Activated T-cell treated with anti-CD3 and anti-CD28 coated beads for 24 hours (primary cell): ENCODE measurements at places on chromosomes 5 and 9.

GRCh38 chr5:151182524-151182900 is 24.9 kb upstream of the ANXA6 start:
- no peak for DNase-seq

GRCh38 chr5:91194824-91195381 is 188.2 kb downstream of the ARRDC3 start:
- no peak for DNase-seq

DNA sequence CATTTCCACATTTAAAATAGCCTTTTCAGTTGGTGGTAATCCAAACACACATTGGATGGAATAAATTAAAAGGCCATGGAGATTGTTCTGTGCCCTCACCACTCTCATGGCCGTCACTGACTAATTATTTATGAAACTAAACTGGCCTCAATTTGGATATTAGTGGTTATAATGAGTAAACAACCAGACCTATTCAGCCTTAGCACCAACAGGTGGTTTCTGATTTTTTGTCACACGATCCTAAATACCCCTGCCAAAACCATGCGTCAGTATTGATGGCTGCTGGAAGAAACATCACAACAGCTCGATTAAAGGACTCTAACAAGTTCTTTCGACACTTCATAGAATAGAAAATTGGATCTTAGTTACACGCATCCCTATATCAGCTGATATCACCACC is 276.0 kb upstream of the DAP start:
- no peak for DNase-seq

DNA sequence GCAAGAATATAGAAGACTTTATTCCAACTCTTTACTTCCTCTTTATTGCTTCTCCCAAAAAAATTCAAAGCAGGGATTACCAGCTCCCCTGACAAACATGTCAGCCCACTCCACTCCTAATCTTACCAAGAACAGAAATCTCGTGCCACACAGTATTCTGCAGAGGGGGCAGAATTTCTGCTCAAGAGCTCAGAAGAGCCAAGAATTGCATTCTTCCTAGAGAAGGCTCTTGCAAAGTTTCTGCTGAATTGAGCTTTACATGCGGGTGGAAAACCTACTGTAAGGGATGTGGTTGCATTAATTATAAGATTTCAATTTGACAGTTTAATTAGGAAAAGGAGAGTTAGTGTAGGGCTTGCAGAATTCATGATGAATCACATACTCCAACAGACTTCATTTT is 428.5 kb downstream of the CETN3 start:
- no peak for DNase-seq

DNA sequence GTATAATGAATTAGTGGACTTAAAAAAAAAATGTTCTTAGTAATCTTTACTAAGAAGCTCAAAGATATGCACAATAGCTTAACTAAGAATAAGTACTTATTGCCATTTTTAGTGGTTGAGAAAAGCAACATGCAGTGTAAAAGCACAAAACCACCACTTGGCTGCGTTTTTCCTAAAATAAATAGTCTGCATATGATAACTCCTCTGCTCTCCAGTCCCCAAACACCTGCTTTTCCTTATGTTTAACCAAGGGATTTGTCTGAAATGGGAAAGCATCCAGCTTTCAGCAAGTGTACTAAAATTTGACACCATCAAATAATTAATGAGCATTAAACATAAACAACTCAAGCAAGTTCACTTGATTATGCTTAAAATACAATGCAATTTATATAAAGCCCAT is 41.4 kb downstream of the PSIP1 start:
- DNase-seq: no peak
